ENCODE measurements at places on chromosomes 3 and 15.

DNA sequence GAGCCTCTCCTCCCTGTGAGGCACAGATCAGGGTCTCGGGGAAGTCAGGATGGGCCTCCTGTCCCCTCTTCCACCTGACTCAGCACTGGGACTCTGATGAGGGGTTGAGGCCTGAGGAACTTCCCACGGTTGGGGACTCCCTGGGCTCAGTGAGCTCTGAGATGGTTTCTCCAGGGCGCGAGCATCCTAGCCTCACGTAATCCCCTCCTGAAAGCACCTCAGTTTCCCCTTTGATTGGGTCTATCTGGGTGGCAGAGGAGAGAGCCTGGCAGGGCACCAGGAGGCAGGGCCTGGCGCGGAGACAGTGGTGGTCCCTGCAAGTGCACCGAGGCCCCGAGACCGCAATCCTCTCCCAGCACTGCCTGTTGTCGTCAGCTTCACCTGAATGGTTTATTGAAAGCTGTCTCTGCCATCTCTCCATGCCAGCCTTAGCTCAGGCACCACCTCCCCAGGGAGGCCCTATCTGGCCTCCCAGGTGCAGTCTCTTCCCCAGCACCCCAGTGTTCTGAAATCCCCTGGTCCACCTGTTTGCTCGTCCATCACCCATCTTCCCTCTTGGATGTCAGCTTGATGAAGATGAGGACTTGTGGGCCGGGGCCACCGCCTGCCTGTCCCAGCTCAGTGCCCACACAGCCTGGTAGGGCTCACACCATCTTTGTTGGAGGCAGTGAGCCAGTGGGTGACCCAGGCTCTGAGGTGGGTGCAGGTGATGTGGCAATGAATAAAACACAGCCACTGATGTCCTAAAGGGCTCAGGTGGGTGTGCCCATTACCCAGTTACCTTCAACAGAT is 52.2 kb upstream of the PCSK6 start:
- no peak for DNase-seq

DNA sequence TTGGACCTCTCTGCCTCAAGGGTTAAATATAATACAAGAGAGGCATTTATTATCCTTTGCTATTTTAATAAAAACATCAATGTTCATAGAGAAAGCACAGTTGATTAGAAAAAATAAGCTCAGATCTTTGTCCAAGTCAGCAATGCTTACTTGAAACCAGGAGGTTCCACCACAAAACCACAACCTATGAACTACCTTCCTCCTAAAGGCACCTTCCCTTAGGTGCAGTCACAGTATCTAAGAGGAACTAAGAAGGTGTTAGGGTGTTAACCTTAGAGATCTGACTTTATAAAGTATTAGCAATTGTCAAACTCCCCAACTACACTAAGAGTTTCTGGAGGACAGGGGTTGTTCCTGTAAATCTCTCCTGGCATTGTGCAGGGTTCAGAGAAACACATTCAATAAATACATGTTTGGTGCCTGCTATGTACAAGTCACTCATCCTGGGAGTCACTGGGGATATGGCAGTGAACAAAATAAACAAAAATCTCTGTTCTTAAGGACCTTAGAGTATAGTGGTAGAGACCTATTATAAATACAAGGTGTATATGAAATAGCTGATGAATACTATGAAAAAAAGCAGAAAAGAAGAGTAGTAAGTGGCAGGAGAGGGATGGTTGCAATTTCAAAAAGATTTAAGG is 208.6 kb downstream of the NFKBIZ start:
- DNase-seq = no peak

DNA sequence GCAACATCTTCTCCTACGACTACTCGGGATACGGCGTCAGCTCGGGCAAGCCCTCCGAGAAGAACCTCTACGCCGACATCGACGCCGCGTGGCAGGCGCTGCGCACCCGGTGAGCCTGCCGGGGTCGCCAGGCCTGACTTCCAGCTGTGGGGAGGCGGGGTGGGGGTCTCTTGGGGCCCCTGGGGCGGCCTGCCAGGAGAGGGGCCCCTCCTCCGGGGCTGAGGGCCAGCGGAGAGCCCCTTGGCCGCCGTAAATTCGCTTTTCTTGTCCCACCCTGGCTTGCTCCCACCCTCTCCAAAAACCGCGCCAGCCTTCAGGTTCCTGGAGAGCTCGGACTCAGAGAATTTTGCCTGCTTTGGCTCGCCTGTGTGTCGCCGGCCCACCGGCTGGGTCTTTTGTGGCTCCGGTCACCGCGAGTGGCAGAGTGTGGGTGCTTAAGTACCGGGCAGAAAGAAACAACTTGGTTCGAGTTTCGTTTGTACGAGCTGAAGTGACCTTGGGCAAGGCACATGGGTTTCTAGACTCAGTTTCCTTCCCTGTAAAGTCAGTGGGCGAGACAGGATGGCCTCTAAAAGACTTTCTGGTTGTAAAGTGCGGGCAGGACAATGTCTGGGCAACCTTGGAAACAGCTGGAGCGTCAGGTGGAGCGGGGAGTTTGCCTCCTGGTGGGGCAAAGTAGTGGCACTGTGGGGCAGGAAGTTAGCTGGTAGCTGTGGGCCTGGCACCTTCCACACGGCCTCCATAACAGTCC is 976 bp downstream of the ABHD17C start:
- no peak for DNase-seq

GRCh38 chr3:12393894-12394293 is 90.4 kb upstream of the TSEN2 start:
- DNase-seq = no peak

DNA sequence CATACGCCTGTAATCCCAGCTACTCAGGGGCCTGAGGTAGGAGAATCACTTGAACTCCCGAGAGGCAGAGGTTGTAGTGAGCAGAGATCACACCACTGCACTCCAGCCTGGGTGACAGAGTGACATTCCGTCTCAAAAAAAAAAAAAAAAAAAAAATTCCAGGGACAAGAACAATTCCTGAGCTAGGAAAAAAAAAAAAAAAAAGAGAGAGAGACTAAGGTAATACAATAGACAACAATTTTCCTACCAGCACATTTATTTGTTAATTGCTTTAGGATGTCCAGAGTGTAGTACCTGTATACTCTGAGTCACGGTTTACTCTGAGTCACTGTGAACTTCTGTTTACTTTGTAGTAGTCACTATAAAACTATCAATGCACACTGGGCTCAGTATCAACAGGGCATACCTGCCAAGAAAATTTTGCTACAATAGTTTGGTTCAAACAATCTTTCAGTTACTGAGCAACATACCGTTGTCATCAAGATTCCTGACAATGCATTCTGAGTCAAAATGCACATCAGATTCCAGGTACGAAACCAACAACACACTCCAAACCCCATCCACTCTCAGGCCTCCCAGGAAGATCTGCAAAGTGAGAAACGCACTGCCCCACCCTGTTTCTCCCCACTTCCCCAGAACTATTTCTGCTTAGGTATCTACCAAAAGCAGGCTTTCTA is 28.3 kb downstream of the IGF2BP2 start:
- no peak for DNase-seq

DNA sequence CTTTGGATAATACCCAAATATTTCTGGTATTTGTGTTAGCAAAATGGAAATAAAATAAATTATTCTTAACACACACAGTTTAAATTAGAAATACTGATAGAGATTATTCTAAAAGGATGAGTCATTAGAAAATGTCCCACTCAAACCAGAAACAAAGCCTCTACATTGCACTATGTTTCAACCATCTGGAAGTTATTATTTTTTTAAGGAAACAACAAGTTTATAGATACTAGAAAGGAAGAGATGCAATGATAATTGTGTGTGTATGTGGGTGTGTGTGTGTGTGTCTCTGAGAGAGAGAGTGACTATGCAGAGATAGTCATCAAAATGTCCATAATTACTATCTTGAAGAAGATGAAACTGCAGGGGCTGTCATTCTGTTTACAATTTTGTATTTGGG is 1340.5 kb downstream of the ROBO1 start:
- no peak for DNase-seq

DNA sequence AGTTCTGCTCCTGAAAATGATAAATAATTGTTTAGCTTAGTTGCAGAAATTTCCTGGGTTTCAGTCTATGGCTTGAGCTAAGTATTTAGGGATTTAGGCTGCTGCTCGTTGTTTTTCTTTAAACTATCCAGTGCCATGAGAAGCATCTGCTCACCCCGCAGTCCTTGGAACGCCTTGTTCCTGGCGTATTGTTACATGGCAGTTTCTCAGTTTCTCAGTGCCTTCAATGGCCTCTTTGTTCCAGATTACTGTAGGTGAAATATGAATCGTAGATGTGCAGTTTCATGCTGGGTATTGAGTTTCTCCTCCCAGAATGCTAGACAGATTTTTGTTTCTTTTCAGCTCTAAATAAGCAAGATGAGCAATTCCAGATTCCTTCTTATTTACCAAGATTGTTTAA is 269.5 kb upstream of the GBE1 start:
- no peak for DNase-seq

DNA sequence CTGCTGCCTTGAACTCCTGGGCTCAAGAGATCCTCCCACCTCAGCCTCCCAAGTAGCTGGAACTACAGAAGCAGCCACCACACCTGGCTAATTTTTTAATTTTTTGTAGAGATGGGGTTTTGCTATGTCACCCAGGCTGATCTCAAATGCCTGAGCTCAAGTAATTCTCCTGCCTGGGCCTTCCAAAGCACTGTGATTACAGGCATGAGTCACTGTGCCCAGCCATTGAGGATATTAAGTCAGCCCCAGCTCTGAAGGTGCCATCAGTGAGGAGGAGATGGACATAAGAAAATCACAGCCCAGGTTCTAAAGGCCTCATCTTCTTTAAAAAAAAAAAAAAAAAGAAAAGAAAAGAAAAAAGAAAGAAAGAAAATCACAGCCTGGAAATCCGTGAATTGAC is 26.6 kb upstream of the PSTPIP1 start:
- DNase-seq = no peak

- DNase-seq = no peak
Observed at GRCh38 chr3:100306695-100307094, 27.9 kb upstream of the NIT2 start.

GRCh38 chr3:13011573-13012220 is 61.5 kb downstream of the IQSEC1 start:
- DNase-seq = no peak

DNA sequence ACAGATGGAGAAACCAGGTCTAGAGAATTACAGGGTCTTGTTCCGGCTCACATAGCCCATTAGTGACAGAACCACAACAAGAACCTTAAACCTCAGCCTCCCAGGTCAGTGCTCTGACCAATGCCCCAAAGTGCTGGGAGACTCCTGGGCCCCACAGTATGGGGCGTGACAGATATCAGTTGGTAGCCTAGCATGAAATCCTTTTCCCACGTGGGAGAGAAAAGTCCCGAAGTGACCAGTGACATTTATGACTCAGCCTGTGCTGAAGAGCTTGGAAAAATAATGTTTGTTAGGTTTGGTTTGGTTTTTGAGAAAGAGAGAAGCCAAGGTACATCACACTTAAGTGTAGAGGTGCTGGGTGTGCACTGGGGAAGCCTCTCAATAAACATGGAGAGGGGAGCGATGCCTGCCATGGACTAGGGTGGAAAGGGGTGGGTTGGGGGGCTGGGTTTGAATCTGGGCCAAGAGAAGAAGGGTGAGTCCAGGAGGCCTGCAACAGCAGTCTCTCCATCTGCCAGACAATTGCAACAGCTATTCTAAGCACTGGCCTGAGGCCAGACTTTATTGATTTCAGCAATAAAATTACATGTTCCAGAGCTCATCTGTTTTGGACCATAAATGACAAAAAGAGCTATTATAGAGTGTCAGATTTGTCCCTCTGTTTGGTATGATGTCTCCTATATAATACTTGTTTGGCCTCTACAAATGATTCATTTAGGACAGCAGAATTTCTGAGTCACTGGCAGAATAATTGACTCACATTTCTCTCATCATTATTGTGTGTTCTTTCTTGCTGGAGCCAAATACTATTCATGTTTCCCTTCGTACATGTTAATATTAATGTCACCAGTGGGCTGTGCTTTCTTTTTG is 43.4 kb downstream of the C2CD4A start:
- DNase-seq = no peak

GRCh38 chr3:8500319-8500988 is 1.2 kb upstream of the LMCD1 start:
- DNase-seq = peak; percentile 49

Measured in WERI-Rb-1 (cell line).